ENCODE measurements at places on chromosomes 6 and 20.

- no peak for DNase-seq
Measured at GRCh38 chr20:4369798-4370124, 351.9 kb upstream of the PRND start.

- no peak for DNase-seq
Measured at GRCh38 chr20:58800134-58800871, 50.4 kb downstream of the GNAS-AS1 start.

- DNase-seq: no peak
Measured at GRCh38 chr6:127481628-127482027, 22.4 kb upstream of the KIAA0408 start.

DNA sequence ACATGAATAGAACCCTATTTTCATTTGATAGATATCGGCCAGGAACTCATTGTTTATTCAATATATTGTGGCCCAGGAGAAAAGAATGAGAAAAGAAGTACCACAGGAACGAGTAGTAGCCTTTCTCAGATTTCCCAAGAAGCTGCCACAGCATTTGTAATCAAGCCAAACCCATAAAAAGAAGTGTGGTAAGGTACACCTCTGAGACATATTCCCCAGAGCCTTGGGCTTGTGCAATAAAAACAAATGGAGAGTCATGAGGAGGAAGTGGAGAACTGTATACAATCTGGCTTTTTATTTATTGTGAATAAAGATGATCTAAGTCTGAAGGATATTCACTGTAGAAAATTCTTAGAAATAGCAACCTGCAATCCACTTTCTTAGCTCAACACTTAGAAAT lies 36.7 kb downstream of the KIF6 start:
- no peak for DNase-seq

GRCh38 chr6:158799051-158799792 lies 19.9 kb downstream of the EZR start:
- no peak for DNase-seq

- no peak for DNase-seq
Measured at GRCh38 chr20:10671221-10671918, 2.4 kb downstream of the JAG1 start.

DNA sequence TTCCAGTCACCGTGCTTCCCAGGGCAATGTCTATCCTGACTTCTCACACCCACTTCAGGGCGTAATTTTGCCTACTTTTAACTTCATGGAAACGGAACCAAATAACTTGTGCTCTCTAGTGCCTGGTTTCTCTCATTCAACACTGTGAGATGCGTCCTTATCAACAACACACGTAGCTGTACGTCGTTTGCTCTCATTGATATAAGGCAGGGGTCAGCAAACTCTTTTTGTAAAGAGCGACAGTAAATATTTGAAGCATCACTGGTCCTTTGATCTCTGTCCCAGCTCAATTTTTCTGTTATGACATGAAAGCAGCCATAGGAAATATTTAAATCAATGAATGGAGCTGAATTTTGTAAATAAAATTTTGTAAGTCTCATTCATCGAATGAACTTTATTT lies 239.3 kb upstream of the KCNG1 start:
- no peak for DNase-seq

GRCh38 chr6:45476341-45476740 lies 98.6 kb upstream of the SUPT3H start:
- no peak for DNase-seq

DNA sequence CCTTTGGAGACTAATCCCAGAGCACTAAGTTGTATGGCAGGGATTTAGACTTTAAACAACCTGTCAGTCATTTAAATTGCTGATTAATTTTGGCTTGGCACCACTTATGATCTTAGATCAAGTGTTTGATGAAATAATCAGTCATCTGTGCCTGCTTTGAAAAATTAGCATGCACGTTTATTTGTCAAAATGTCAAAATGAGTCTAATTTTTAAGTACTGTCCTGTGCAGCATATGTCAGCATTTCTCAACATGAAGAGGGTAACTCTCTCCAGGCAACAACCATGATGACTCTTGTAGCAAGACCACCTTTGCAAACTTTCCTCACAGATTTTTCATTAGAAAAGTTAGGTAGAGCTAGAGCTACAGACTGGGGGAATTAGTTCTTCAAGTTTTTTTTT lies 155.7 kb upstream of the GJE1 start:
- DNase-seq: no peak

Measured in omental fat pad (tissue), 4 donors.